Body of pancreas (tissue), 4 donors: ENCODE measurements at places on chromosomes 12 and 14. TPM values are rescaled to one million over a fixed set of nuclear protein-coding genes. Genes with fewer than 3 reads are reported as not detected.

DNA sequence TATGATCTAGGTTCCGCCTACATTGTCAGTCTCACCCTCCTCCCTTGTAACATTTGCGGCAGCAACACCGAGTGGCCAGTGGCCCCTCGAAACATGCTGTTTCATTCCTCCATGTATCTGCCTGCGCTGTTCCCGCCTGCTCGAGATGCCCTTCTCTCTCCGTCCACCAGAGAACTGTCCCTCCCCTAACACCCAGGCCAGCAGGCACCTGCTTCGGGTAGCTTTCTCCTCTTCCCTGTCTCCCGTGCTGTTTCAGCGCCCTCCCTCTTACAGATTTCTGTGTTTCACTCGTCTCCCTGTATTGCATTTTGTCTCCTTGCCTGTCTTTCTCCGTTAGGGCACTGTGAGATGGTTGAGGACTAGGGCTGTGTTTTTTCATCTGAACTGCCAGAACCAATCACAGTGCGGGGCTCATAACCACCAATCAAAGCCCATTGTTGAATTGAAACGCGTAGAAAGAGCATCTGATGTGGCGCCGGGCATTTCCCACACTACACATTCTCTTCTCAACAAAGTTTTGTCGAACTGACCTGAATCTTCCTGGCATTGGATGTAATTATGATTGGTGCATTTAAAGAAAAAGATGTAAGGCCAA, 40.9 kb upstream of the ELK3 start:
- no peak for DNase-seq

DNA sequence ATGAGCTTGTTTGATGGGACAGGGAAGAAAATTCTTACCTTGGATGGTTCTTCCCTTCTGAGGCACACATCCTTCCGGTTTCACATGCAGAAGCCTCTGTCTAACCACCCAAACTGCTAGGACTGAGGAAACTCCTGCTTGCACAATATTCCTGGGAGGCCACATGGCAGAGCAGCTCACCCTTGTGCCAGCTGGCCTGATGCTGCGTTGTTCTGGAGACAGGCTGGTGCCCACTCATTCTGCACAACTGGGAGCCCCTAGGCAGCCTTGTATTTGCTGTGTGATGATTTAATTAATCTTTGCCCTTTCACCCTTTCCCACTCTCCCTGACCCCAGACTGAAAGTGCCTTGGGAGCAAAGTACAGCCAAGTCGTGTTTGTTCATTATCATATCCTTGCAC, 130.8 kb downstream of the RTN1 start:
- DNase-seq: peak; percentile 22

DNA sequence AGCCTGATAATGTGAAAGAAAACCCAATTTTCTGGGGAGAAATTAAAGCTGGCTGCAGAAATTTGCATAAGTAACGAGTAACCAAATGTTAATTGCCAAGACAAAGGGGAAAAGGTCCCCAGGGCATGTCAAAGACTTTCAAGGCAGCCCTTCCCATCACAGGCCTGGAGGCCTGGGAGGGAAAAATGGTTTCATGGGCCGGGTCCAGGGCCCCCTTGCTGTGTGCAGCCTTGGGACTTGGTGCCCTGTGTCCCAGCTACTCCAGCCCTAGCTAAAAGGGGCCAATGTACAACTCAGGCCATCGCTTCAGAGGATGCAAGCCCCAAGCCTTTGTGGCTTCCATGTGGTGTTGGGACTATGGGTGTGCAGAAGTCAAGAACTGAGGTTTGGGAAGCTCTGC, 96.5 kb downstream of the PPP1R12A start:
- DNase-seq: no peak

DNA sequence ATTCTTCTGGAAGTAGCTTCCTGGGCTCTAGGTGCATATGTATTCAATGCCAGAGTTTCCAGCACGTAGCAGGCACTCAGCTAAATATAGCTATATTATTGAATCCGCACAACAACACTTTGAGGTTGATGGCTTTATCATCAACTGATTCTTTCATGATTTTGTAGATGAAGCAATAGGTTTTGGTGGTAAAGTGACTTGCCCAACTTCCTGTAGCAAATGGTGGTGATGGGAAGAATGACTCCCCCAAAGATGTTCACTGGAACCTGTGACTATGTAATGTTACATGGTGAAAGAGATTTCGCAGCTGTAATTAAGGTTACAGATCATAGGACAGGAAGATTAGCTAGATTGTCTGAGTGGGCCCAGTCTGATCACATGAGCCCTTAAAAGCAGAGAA, 3.2 kb downstream of the TDRD9 start:
- no peak for DNase-seq

DNA sequence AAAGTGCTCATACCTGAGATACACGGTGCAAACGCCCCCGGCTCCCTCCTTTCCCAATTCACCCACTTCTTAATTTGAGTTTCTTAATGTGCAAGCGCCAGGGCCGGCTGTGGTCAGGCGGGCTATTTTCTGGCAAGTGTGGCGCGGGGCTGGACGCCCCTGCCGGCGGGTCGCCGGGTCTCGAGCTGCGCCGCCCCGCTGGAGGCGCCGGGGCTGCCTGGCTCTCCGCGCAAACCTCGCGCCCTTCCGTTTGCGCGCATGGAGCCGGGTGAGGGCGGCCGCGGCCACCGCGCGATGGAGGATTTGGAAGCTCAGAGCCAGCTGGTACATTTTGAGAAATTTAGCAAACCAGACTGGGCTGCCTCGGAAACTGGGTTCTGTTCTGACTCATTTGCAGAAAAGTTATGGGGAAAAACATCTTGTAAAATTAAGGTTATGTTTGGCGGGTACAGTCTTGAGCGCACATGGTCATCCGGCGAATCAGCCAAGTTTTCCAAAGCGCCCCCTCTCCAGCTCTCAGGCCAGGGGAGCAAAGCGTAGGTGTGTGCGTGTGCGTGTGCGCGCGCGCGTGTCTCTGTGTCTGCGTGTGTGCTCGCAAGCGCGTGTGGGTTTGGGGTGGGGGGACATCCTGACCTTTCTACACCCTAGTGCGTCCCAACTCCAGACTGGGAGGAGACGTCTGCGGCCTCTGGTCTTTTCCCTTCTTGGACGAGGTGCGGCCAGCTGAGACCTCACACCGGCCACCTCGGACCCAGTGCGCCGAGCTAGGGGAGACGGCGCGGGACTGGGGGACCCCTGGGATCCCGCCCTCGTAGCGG, 6.5 kb upstream of the OTX2 start:
- DNase-seq: no peak

- DNase-seq: no peak
Observed at GRCh38 chr12:58745348-58746125, 174.8 kb downstream of the LRIG3 start.

- DNase-seq: no peak
Observed at GRCh38 chr12:40016980-40017379, 88.9 kb downstream of the SLC2A13 start.

DNA sequence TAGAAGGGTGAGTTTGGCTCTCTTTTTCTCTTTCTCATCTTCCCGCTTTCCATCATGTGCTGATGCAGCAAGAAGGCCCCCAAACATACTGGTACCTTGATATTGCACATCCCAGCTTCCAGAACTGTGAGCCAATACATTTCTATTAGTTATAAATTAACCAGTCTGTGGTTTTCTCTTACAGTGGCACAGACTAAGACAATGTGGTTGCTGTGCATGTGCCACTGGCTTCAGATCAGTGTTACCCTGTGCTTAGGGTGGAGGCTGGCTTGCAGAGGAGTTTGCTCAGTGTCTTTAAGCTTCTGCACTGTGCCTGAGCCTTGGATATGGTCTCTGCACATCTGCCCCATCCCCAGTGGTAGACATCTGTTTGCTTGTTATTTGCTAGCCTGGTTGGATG, 5.5 kb downstream of the IFI27L2 start:
- no peak for DNase-seq

GRCh38 chr12:89884952-89885351, 176.3 kb upstream of the ATP2B1 start:
- no peak for DNase-seq

DNA sequence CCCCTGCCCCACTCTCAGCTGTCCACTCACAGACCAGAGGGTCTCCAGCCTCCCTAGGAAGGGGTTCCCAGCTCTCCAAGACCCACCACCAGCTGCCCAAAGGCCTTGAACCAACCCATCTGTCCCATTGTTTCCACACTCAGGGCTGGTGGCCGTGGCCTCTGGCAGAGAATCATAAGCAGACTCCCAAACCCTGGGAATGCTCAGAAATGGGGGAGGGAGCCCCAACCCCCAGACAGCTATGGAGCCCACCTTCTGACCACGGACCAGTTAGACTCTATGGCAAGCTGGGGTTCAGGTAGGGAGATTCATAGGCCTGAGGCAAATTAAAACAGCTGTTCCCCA, 280.0 kb downstream of the DPF3 start:
- no peak for DNase-seq

DNA sequence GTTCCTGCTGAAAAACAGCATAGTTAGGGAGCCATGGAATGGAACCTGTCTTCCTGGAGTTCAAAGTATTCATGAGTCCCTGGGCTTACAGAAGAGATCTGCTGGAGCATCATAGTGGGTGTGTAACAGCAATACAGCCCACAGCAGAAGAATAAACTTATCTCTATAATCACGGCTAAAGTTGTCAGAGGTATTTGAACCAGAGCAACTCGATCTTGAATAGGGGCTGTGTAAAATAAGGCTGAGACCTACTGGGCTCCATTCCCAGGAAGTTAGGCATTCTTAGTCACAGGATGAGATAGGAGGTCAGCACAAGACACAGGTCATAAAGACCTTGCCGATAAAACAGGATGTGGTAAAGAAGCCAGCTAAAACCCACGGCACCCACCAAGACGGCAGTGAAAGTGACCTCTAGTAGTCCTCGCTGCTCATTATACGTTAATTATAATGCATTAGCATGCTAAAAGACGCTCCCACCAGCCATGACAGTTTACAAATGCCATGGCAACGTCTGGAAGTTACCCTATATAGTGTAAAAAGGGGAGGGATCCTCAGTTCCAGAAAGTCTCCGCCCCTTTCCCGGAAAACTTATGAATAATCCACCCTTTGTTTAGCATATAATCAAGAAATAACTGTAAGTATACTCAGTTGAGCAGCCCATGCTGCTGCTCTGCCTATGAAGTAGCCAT, 223.4 kb downstream of the PCNX1 start:
- DNase-seq: no peak

DNA sequence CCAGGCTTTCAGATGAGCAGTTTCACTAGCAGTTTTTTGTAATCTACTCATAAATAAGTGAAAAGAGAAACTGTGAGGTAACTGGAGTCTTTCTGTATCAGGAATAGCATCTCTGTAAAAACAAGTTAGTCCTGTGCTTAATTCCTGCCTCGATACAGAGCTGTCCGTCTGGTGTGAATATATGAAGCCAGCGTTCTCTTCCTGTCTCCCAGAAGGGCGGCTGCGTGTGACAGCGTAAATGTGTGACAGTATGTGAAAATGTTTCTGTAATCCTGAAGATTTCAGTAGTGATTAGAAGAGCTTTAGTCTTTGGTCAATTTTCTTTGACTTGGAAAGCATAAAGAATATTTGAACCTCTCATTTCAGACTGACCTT, 150.3 kb downstream of the FBXL14 start:
- DNase-seq: no peak

DNA sequence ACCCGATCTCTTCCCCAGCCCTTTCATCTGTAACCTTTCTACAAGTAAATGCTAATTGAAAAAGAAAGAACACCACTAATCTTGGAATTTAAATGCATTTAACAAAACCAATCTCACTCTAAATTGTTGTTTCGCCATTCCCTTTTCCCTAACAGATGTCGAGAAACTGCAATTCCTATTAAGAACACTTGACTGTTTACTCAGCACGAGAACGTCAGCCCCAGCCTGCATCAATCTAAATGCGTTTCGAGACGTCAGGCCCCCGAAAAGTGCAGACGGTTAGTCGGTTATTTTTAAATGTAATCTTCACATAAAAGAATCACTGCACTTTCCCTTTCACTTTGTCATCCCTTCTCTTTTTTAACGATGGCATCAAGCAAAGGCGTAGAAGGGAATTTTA, 837.6 kb downstream of the VRK1 start:
- no peak for DNase-seq

The GEMIN2 gene
- total RNA-seq: 11.4 TPM

DNA sequence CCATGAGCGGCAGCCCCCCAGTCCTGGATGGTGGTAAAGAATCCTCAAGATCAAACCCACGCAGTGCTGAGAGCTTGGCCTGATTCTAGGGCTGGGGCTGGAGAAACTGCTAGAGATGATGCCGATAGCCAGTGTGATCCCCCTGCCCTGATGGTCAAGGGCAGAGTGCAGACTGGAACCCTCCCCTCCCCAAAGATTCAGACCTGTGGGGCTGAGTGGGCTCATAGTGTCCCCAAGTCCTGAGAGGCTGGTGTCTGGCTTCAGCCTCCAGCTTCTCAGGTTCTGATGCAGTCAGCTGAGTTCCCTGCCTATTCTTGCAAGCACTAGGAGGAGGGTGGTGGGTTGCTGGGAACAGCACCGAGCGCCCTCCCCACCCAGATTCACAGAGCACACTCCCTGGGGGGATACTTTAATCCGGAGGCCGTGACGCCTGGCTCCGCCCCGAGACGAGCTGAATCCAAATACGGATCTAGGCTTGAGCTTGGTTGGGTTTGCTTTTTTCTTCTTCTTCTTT, 11.9 kb downstream of the RHOF start:
- no peak for DNase-seq

The PTPRQ gene
- total RNA-seq: 0.66 TPM

- DNase-seq: no peak
Observed at GRCh38 chr12:4308334-4308950, 12.6 kb upstream of the TIGAR start.

The SPIC gene
- total RNA-seq: not detected

The STAB2 gene
- not detected for total RNA-seq

GRCh38 chr14:94486883-94487282, 10.9 kb upstream of the SERPINA9 start:
- DNase-seq: no peak
